ENCODE measurements at places on chromosomes 7 and 10.
A peak's percentile ranks its signal among the peaks of the same experiment; 100 is the strongest.

GRCh38 chr7:17158261-17158660 is 140.2 kb upstream of the AHR start:
- DNase-seq, result no peak

DNA sequence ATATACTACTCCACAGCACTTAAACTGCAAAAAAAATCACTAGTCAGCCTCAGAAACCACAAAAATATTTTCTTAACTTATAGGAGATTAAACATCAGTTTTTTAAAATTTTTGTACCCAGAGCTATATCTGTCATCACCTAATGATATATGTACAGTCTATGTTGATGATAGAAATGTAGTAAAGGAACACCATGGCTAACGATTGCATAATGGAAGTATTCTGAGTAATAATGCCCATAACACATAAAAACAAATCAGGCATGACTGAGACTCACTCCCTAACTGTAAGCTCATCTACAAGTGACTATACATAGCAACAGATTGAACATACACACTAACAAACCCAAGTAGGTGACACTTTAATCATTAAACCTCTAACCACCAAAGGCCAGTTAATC is 51.3 kb downstream of the TSPAN12 start:
- DNase-seq, result no peak

DNA sequence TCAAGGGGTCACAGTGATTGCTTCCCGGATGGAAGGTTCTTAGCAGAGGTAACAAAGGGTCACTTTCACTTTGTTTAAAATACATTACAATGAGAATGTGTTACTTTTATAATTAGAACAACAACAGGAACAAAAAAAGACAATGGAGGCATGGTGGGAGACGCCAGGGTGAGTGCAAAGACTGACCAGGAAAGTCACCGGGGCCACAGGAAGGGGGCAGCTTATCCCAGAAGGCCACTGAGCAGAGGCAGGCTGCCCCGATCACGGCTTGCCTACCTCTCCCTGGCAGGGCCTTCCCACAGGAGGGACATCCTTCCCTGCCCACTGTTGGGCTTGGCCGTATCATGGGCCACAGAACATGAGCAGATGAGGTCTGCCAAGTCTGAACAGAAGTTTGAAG is 46.8 kb upstream of the ENO4 start:
- no peak for DNase-seq

- DNase-seq, result no peak
Observed at GRCh38 chr7:140390034-140390433, 8.3 kb downstream of the SLC37A3 start.

DNA sequence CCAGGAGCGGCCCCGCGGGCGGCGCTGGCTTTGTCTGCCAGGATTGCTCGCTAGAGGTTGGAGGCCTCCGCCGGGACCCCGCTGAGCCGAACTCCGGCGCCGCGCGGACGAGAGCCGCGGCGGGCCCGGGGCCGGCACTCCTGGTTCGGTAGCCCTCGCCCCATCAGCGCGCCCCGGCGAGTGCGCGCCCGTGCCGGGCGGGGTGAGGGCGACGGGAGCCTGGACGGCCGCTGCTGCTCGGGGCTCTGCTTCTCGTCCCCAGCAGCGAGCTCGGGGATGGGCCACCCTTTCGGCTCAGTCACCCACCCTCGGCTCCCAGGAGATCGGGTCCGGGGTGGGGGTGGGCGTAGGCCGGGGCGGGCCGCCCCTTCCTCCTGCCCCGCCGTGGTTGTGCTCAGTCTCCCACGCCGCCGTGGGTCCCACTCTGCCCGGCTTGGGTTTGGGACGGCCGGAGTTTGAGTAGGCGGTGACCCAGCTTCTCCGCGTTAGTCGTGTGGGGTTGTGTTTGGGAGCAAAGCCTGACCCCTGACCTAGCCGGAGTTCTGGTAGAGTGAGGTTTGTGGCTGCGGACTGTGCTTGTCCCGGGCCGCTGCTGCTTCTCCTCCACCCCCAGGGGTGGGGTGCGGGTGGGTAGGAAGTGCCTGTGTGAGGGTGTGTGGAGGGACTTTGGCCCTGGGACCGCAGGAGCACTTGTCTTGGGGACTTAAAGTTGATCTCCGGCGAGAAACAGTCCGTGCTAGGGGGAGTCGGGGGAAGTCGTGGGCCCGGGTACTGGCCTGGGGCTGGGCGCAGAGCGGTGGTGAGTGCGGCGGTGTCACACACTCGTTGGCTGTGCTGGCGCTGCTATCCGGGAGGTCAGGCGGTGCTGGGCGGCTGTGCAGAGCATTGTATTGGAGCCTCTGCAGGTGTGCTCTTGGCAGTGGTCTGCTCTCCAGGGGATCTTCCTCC is 677 bp downstream of the TSPAN14 start:
- DNase-seq, result no peak

GRCh38 chr7:85883-86515 is 106.4 kb upstream of the FAM20C start:
- DNase-seq, result no peak

DNA sequence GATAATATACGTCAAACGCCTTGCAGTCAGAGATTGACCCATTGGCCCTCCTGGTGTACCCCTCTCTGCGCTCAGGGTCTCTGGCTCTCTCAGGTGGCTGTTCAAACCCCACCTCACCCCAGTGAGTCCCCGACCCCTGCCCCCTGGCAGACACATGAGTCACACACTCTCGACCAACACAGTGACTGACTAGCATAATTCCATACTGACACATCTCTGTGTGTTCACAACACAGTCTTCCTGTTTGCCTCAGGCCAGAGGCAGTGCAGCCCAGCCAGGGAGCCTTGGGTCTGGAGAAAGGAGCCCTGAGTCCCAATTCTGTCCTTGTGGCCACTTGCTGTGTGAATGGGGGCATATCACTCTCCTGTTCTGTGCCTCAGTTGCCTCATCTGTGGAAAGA is 40.1 kb downstream of the PALD1 start:
- DNase-seq, result no peak

GRCh38 chr10:43998021-43998809 is 349.5 kb upstream of the ZNF32 start:
- no peak for DNase-seq

GRCh38 chr10:117757086-117757720 is 214.7 kb downstream of the EMX2 start:
- no peak for DNase-seq

- DNase-seq, result no peak
Observed at GRCh38 chr7:88546808-88547207, 212.7 kb upstream of the ZNF804B start.

DNA sequence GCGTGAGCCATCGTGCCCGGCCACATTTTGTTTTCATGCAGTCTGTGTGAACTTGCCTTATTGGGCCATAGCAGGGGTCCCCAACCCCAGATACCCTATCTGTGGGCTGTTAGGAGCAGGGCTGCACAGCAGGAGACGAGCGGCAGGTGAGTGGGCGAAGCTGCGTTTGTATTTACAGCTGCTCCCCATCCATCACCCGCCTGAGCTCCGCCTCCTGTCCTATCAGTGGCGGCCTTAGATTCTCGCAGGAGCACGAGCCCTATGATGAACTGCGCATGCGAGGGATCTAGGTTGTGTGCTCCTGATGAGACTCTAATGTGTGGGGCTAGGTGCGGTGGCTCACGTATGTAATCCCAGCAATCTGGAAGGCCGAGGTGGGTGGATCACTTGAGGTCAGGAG is 293.9 kb downstream of the CAMK1D start:
- DNase-seq, result no peak

DNA sequence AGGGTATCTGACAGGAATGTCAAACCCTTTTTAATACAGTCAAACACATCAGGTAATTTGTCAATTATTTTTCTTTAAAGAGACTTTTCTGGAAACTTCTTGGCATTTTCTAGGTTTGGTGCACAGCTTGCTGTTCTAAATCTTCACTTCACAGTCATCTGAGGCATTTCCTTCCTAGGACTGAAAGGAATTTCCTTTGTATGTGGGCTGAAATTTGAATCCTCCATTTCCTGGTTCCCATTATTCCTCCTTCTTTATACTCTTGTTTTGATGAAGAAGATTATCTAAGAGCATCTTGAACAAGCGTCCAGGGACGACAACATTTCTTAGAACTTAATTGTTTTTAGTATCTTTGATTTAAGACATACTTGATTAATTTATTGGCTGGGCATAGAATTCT is 24.9 kb downstream of the CALD1 start:
- no peak for DNase-seq

DNA sequence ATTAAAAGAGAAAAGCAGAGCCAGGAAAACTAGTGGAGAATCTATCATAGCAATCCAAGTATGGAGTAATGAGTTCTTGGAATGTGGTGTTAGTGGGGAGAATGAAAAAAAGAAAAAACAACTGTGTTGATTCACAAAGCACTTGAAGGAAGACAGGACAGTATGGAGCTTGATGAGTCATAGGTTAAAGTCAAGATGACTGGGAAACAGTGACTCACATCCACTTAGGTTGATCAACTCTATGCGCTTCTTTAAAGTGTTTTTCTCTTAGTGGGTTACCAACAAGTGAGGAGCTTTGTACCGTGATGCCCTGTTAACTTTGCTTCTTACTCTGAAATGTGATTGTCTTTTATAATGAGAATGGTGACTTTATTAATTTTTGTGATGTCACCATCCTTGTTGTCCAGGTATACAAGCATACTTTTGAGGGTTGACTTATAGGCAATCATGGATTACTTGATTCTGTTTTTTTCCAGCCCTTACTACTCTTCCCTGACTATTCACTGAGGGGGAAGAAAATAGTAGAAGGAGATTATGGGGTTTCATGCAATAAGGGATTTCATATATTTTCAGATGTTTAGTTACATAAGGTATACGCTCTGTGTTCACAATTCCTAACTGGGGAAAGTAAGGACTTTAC is 32.1 kb upstream of the MDFIC start:
- peak; percentile 69 for DNase-seq

DNA sequence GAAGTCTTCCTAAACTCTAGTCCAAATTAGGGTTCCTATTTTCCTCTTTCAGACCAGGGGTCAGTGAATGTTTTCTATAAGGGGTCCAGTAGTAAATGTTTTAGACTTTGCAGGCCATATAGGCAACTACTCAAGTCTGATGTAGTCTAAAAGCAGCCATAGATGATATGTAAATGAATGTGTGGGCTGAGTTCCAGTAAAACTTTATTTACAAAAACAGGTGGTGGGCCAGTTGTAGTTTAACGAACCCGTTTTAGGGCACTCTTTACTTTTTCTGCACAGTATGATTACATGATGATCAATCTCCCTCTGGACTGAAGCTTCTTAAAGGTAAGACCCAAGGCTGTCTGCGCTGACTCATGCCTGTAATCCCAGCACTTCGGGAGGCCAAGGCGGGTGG is 243.6 kb downstream of the CAMK1D start:
- DNase-seq, result no peak

GRCh38 chr10:101229266-101230182 is at the start of gene LBX1:
Gene LBX1 (minus strand): TSS chr10:101229463. CDS start chr10:101228815, 648 bp downstream.
- no peak for DNase-seq

- DNase-seq, result no peak
Observed at GRCh38 chr7:49724071-49724470, 49.4 kb upstream of the VWC2 start.

DNA sequence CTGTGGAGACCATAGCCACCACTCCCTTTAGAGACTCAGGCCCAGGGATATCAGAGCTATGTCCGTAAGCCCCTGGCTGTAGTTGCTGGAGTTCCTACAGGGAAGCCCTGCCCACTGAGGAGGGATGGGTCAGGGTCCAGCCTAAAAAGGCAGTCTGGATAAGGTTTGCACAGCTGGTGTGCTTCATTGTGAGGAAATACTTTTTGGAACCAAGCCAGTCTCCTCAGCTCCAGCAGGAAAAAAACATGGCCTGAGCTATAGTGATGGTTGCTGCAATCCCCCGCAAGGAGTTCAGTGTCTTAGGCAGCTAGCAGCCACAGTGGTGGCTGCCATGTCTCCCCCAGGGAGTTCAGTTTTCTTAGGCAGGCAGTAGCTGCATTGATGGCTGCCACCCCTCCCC is 52.6 kb upstream of the CYP2C8 start:
- DNase-seq, result no peak

DNA sequence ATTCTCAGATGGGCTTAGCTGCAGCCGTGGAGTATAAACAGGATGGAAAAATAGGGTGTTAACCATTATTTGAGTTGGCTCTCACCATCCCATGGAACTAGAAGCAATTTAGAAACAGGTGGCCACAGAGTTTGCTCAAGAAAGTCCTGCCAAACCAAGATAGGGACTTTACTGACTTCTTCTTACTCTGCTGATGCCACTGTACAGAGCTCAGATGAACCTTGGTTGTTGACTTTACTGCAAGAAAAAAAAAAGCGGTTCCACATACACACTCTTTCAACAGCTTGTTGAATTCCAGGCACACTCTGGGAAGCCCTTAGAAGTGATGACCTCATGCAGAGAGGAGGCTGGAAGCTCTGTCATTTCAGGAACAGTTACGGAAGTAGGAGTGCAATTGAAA is 753.4 kb downstream of the NRG3 start:
- no peak for DNase-seq

- peak; percentile 38 for DNase-seq
Observed at GRCh38 chr10:91162050-91162494, 58.4 kb upstream of the PCGF5 start.

DNA sequence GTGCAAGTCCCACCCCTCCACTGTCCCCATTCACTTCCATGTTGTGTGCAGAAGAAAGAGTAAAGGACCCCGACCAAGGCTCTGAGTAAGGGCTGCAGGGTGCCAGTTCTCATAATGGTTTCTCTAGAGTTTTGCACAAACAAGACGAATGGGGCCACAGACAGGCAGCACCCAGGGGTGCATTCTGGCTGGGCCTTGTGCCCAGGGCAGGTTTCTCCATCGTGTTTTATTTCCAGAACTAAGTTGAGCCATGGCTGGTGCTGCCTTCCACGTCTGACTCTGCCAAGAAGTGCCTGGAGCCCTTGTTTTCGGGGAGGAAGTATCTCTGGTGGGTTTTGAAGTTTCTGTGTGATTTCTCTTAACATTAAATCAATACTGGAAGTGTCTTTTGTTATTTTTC is 95.0 kb upstream of the SDK1 start:
- DNase-seq, result no peak

DNA sequence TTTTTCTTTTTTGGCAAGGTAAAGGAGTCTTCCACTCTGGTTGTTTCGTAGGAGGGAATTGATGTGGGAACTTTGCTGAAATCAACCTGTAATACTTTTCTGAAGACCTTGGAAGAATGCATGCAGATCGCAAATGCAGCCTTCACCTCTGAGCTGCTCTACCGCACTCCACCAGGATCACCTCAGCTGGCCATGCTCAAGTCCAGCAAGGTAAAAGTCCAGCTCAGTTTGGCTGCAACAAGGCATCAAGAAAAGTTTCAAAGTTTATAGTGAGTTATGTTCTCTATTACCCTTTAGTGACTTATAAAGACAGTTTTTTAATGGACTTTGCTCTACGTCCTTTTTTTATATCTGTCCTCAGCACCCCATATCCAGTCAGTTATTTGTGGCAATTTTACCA is 21.0 kb downstream of the PLEKHA8 start:
- no peak for DNase-seq

- DNase-seq, result no peak
Observed at GRCh38 chr7:30022991-30023390, 3.5 kb downstream of the FKBP14 start.
